T-cell (primary cell): ENCODE measurements at places on chromosomes 2 and 18. TPM values are rescaled to one million over a fixed set of nuclear protein-coding genes. Genes with fewer than 3 reads are reported as not detected.

DNA sequence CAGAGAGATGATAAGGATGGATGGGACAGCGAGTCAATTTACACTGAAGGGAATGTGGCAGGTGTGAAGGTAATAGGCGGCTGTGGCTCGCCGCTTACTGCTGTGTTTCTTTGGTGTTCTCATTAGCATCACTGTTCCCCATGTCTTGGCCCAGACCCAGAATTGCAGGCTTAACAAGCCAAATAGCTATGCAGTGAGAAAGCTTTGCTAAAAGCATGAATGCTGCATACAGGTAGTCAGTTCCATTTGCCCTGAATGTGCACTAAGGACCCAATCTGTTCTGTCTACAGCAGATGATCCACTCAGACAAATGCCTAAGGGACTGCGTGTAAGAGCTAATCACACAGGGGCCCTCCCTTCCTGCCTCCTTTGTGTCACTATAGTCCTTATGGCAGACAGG lies 262.6 kb downstream of the DCDC2C start:
- no peak for DNase-seq

DNA sequence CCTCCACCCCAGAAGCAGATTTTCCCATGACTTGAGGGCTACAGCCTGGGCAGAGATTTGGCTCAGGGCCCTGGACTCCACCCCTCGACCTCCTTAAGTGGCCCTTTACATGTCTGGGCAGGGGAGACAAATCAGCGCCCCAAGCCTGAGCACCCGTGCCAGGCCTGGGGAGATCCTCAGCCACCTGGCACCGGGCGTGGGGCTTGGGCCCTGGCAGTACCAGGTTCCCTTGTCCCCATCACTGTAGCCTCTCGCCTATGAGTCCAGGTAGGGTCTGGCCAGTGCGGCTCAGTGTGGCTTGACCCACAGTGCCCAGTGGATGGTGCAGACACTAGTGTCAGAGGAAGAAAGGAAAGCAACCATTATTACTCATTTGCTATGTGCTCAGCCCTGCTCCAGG lies 22.0 kb upstream of the DNMT3A start:
- DNase-seq: no peak

- DNase-seq: no peak
Observed at GRCh38 chr2:177211169-177211568, 1.4 kb upstream of the HNRNPA3 start.

DNA sequence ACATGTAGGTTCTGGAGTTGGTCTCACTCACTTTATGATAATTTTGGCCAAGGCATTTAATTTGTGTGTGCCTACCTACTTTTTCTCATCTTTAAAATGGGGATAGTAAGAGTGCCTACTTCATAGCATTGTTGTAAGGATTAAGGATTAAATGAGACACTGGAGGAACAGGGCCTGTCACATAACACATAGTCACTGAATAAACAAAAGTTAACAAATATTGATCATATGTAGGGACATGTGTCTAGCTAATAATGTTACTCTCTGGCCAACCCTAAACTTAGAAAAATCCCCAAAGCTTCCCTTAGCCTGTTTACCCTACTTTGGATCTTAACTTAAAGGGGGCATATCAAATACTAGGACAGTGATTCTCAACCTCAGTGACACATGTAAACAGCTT lies 169.9 kb downstream of the MYO1B start:
- no peak for DNase-seq

DNA sequence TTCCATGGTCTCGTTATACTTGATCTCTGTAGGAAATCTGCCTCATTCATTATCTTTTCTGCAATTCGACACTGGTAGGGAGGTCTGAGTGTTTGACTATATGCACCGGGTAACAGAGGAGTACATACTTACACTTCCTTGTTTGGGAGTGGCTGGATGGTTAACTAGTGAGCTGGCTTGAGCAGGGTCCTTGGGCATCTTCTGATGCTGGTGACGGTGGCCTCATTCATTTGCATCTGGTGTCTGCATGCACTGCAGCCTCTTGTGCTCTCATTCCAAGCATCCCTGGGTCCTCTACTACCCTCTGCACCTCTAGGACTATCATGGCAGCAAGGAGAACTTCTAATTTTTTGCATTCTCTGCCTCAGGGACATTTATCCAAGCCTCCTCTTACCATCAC lies 100.0 kb upstream of the TCF4 start:
- no peak for DNase-seq

- no peak for DNase-seq
Observed at GRCh38 chr18:12946549-12947284, 1.1 kb upstream of the SEH1L start.

DNA sequence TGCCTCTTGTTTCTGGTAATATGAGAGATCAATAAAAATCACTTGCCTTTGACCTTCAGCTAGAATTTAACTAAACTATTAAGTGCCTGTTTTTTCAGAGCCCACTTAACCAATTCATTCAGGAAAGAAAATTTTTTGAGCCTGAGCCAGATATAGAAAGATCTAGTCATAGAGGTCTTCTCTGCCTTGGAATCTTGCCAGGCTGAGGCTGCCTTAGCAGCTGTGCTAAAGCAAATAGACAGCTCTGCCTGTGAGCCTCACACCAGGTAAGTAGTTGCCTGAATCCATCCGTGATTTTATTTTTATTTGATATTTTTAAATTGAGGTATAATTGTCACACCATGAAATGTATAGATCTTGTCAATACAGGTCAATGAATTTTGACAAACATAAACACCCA lies 27.4 kb downstream of the EVX2 start:
- no peak for DNase-seq

The EDAR gene
- 9.4 TPM for total RNA-seq
